ENCODE measurements at places on chromosomes 13 and 19.
A peak's percentile ranks its signal among the peaks of the same experiment; 100 is the strongest.

DNA sequence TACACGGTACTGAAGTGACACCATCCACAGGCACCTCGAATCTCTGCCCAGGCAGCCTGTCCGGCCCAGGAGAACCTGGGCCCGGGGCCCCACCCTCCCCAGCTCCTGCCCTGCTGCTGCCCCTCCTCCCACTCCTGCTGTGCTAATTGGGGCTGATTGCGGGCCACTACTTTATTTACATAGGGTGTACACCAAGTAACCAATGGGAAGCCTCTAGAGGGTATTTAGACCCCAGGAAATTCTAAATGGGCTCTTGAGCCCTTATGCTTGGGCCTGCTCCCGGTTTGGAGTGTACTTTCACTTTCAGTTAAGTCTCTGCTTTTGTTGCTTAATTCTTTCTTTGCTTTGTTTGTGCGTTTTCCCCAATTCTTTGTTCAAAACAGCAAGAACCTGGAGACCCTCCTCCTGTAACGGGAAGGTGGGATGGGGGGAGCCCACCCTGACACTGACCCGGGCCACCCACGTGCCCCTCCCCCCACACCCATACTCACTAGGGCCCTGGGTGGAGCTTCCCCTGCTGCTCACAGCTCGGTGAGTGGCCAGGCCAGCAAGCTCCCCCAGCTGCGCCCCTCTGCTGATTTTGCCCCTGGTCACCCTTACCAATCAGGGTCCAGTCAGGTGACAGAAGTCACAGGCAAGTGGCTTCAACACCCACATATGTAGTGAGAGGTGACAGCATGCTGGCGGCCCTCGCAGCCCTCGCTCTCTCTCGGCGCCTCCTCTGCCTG is 9.4 kb downstream of the SCGB2B2 start:
- DNase-seq = no peak

DNA sequence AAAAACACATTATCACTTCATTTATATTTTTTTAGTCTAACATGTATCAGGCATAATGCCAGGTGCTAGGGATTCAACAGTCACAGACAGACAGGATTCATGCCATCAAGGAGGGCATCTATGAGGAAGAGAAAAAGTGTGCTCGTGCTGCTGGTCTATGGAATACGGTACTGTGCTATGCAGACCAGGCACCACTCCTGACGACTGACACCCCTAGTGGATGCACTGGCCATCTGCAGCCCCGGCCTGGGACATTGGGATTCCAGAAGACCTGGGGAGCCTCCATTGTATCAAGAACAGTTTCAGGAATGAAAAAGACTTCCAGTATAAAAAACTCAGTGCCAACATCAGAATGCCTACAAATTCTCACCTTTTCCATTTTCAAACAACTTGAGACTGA is 94.0 kb downstream of the KLF12 start:
- no peak for DNase-seq

- DNase-seq = no peak
Observed at GRCh38 chr13:108947551-108948030, 318.2 kb downstream of the MYO16 start.

- no peak for DNase-seq
Observed at GRCh38 chr19:54333586-54334298, 5.2 kb downstream of the LILRA4 start.

DNA sequence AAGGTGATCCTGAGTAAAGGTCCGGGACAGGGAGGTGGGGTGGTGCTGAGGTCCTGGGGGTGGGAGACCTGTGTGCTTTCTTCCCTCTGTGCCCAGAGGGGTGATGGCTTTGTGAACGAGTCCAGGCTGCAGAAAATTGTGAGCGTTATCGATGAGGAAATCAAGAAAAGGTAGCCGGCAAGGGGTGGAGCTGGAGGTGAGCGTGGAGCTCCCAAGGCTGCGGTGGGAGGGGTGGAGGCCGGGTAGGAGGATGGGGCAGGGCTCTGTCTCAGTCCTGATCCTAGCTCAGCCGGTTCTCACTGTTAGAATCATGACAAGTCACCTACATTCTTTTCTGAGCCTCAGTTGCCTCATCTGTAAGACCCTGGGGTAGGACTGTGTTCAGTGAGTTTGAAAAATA is 4.0 kb downstream of the SELENOV start:
- no peak for DNase-seq

- no peak for DNase-seq
Observed at GRCh38 chr13:93307651-93308050, 81.0 kb downstream of the GPC6 start.

GRCh38 chr13:101945435-101945834 is 456.4 kb downstream of the FGF14 start:
- DNase-seq = no peak

DNA sequence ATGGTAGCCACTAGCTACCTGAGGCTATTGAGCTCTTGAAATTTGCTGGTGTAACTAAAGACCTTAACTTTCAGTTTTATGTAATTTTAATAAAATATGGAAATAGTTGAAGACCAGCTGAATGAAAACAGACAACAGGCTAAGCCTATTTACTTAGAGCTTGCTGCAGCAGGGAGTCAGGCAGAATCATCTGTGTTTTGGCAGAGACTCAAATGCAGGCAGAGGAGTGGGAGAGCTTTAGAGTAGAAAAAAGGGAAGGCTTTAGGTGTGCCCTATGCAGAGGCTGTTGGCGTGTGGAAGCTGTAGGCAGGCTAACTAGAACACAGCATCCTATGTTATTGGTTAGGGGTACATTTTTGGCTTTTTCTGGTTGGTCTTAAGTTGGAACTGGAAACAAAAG is 304.9 kb upstream of the NBEA start:
- DNase-seq = no peak

GRCh38 chr19:53906211-53907192 is 2.6 kb upstream of the CACNG7 start:
- DNase-seq = peak; percentile 75

DNA sequence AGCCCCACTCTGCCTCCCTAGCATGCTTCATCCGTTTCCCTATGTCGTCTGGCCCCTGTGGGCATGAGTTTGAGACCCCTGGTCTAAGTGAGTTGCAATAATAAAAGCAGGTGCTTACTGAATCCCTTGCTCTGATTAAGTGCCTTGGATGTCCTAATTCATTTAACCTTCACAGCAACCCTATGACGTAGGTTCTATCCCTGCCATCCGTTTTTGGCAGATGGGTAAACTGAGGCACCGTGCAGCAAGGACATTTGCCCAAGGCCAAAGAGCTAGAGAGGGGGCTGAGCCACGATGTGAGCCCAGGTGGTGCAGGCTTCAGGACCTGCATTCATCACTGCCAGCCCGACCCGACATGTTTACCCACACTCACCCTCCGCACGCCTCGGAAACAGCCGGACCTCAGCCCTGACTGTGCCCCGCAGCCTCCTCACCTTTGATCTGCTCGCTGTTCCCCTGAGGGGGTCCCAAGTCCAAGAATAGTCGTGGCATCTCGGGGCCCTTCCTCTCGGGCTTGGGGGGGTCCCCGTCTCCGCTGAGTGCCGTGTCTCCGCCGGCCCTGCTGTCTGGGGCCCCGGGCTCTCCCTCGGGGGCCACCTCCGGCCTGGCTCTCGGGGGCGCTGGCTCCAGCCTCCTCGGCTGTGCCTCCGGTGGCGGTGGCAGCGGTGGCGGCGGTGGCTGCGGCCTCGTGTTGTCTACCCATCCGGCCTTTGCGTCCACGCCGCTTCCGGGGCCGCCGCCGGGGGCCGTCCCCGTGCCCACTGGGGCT is 14.5 kb downstream of the LMTK3 start:
- no peak for DNase-seq

DNA sequence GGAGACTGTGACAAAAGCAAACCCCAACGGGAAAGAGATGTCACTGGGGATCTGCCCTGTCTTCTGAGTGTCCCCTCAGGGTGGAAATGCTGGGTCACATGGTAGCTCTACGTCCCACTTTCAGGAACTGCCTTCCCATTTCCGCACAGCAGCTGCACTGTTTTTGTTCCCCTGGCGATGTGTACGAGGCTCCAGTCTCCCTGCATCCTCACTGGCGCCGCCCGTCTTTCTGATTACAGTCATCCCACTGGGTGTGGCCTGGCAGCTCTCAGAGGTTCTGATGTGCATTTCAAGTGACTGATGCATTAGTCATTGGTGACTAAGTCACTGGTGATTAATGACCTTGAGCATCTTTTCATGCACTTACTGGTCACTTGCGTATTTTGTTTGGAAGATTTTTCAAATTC is 21.2 kb downstream of the PCID2 start:
- no peak for DNase-seq

DNA sequence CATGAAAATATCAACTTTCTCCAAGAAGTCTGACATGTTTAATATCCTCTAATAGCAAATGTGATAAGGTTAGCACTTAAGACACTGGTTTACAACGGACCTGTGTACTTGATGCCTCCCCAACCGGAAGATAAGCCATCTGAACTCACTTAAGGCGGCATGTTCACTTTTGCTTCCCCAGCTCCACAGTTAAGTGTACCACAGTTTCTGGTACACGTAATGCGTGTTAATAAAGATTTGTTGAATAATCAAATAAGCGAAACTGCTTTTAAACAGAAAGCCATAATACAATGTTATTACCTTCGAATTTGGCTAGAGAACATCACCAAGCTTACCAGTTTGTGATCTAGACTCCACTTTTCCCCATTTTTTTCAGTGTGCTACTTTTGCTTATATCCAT is 1.4 kb upstream of the PAN3 start:
- DNase-seq = no peak

GRCh38 chr13:52906122-52906903 is 57.9 kb upstream of the PCDH8 start:
- DNase-seq = no peak

GRCh38 chr13:114082849-114083645 is 49.4 kb downstream of the RASA3 start:
- DNase-seq = no peak

- DNase-seq = no peak
Observed at GRCh38 chr13:46778890-46779289, 18.1 kb downstream of the ESD start.

GRCh38 chr19:55353356-55353802 is 1.1 kb downstream of the COX6B2 start:
- no peak for DNase-seq

DNA sequence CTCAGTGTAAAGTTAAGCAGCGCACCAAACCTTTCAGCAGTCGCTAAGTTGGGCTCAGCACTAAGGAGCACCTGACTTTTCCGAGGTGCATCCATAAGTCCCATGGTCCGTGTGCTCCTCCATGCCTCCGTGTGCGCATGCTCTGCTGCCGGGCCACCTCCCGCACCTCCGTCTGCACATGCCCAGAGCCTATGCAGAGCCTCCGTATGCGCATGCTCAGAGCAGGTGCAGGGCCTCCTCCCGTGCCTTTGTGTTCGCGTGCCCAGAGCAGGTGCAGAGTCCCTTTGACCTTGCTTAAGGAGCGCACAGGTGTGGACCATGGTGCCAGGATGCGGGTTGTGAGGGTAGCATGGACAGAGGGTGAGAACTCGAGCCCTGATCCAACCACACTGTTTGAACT is 46.0 kb downstream of the ATP11A start:
- no peak for DNase-seq

GRCh38 chr19:3207461-3208242 is 16.8 kb upstream of the CELF5 start:
- DNase-seq = no peak

GRCh38 chr19:35609851-35610353 is 2.6 kb upstream of the HAUS5 start:
- no peak for DNase-seq

GRCh38 chr13:34145061-34145460 is 327.1 kb downstream of the RFC3 start:
- no peak for DNase-seq

GRCh38 chr13:113292021-113292862 is 4.8 kb upstream of the LAMP1 start:
- peak; percentile 17 for DNase-seq

DNA sequence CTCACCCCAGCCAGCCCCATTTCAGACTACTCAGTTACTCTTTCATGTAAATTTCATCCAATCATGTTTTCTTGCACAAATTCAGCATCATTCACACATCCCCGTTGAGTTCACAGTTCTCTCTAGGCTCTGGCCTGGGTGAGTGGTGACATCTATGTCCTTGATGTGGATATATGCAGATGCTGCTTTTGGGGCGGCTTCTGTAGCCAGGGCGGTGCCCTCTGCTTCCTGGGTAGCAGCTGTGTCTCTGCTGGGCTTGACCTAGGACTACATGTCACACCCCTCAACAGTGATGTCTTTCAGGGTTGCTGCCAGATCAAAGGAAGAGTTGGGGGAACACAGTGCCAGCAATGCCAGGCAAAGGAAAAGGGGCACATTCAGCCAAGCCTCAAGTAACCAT is 68.5 kb upstream of the KCTD15 start:
- DNase-seq = no peak

DNA sequence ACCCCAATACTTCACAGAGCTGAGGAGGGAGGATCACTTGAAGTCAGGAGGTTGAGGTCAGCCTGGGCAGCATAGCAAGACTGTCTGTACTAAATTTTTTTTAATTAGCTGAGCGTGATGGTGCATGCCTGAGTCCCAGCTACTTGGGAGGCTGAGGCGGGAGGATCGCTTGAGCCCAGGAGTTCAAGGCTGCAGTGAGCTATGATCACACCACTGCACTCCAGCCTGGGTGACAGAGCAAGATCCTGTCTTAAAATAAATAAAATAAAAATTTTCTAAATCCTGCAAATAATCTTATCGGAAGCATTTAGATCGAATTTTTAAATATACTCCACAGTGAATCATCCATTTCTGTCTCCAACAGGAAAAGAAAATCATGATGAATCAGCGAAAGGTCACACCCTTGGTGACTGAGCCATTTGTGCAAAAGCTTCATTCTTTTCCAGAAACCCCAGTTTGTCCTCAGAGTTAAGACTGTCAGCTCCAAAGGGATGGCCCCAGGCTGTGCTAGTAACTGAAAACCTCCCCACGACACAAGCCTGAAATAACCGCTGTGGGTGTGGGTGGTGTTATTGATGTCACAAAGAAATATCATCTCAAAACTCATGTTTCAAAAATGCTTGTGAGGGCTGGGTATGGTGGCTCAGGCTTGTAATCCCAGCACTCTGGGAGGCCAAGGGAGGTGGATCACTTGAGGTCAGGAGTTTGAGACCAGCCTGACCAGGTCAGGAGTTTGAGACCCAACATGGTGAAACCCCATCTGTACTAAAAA is 167.6 kb downstream of the PTPRS start:
- no peak for DNase-seq

DNA sequence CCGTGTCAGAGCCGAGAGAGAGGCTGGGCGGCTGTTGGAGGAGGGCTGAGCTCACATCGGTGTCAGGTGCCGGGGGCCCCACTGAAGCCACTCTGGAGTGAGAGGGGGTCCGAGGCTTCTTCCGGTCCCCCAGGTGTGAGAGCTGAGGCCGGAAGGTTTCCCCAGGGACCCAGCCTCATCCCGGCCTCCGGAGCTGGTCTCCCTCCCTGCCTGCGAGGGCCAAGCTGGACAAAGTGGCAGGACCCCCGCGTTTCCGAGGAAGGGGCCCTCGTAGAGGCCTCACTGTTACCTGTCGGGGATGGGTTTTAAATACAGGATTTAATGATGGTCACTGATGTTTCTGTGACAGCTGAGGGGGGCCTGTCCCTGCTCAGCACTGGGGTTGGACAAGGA is 6.6 kb downstream of the HCN2 start:
- DNase-seq = no peak

- no peak for DNase-seq
Observed at GRCh38 chr13:75226733-75227435, 255.1 kb downstream of the TBC1D4 start.
